MCF 10A (cell line): ENCODE measurements at places on chromosomes 16 and 17. TPM values are rescaled to one million over a fixed set of nuclear protein-coding genes. Genes with fewer than 3 reads are reported as not detected.

GRCh38 chr16:89430436-89431157 is 59.8 kb downstream of the ANKRD11 start:
- DNase-seq, result no peak

DNA sequence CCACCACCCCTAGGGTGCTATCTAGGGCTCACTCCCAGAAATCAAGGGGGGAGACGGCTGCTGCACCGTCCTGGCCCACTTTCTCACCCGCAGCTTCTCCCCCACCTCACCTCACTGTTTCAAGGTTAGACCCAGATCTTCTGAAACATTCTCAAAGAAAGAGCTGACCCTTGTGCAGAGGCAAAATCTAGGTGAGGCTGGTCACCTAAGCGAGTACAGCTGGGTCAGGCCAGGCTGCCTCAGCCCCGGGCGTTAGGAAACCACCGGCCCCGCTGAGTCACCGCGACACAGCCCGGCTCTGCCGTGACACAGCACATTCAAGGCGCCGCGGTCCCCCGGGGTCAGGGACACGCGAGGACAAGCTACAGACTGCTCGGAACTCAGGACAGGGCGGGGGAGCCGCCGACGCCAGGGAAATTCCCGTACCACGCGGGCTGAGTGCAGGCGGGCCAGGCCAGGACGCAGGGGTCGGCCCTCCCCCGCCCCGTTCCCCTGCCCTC is 27.1 kb downstream of the GNPTG start:
- peak; percentile 74 for DNase-seq

DNA sequence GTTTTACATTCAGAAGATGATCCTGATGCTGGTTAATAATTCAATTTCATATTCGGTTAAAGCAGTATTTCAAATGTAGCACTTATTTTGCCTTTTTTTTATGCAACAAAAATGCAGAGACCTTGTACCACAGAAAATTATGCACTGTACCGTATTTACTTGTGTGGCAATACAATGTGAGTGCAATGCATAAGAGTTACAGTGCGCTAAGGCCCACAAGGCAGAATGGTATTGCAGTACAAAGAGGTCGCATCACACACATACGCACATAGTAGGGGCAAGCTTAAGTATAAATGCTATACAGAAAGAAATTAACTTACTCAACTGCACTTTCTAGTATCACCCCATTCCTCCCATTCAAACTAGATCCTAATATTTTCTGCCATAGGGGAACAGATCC is 103.0 kb downstream of the SYCE1L start:
- no peak for DNase-seq

GRCh38 chr17:66627985-66628384 is 206.9 kb upstream of the CACNG5 start:
- DNase-seq, result no peak

DNA sequence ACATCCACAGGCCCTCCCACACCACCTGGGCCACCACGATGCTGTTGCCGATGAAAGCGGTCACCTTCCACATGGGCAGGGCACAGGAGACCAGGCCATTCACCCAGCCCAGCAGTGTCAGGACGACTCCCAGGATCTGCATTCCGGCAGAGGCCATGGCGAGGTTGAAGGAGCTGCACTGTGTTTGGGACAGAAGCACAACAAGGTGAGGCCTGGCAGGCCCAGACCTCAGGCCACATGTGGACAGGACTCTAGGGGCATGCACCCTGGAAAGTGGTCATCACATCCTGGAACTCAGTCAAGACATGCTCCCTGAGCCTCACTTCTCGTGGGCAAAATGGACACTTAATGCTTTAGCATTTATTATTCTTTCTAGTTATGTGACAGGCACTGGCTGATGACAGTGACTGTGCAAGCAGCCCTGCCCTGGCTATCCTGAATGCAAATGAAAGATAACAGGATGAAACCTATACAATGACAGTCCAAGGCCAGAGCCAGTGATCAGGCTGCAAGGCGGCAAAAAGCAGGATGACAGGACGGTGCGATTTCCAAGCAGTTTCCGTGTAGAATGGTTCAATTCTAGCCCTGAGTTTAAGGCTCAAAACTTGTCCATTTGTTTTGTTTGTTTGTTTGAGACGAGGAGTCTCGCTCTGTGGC is 2.0 kb downstream of the CLDN6 start:
- no peak for DNase-seq

Gene TMEM220
- 0.96 and 1.1 TPM in 2 replicates for total RNA-seq
